Stimulated activated CD4-positive, alpha-beta T cell treated with anti-CD3 and anti-CD28 coated beads, Interleukin-2, amount 100 ng/mL, for 4 hours (primary cell): ENCODE measurements at places on chromosomes 13 and 19.

DNA sequence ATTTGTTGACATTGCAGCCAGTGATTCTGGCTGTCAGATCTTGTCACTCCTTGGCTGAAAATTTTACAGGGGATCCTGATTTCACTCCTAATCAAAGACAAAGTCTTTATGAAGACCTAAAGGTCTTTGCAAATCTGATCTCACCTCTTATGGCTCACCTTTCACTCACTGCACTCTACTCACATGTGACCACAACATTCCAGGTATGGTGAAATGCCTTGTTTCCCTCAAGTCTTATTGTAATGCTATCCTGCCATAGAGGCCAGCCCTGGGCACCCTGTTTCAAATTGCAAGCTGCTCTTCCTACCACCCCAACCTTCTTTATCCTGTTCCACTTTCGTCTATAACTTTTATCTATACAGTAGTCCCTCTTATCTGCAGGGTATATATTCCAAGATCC is 200.1 kb downstream of the NDFIP2 start:
- no peak for DNase-seq

DNA sequence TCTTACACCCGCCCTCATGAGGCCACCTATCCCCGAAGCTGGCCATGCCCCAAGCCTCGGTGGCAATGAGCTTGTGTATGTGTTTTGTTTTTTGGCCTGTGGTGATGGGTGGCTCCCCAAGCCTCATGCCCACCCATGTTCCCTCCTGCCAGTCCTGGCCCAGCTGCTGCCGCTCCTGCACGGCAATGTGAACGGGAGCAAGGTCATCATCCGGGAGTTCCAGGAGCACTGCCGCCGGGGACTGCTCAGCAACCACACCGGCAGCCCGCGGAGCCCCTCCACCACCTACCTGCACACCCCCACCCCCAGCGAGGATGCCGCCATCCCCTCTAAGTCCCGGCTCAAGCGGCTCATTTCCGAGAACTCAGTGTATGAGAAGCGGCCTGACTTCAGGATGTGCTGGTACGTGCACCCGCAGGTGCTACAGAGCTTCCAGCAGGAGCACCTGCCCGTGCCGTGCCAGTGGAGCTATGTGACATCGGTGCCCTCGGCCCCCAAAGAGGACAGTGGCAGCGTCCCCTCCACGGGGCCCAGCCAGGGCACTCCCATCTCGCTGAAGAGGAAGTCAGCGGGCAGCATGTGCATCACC is 24.6 kb downstream of the UBXN6 start:
- no peak for DNase-seq

GRCh38 chr13:66207610-66208009 is 1022.5 kb downstream of the PCDH9 start:
- no peak for DNase-seq

- no peak for DNase-seq
Measured at GRCh38 chr19:32676186-32676894, 692 bp downstream of the RGS9BP start.

GRCh38 chr13:86155756-86156155 is 356.5 kb upstream of the SLITRK6 start:
- DNase-seq: no peak

- DNase-seq: no peak
Measured at GRCh38 chr13:71864986-71865873, 1.8 kb downstream of the DACH1 start.

GRCh38 chr13:76944456-76944855 is 3.9 kb upstream of the ACOD1 start:
- DNase-seq: no peak

GRCh38 chr13:93674337-93674755 is 447.7 kb downstream of the GPC6 start:
- no peak for DNase-seq

DNA sequence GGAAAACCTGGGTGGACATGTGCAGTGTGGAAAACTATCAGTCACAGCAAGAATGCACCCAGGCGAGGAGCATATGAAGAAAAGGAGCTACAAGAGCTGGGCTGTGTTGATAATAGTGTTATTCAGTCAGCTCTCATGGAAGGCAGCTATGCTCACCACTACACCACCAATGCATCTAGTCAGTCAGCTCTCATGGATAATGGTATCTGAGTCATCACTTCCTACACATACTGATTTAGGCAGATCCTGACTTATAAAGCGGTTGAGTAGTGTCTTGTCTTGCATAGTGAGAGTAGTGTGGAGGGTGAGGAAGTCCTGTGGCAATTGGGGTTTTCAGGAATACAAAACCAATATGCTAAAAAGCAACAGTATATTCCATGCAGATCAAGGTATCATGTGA is 9.1 kb upstream of the ZNF160 start:
- no peak for DNase-seq

GRCh38 chr19:48511321-48511731 is 309 bp downstream of the LMTK3 start:
- no peak for DNase-seq

GRCh38 chr13:80469853-80470381 is 129.0 kb upstream of the SPRY2 start:
- no peak for DNase-seq

GRCh38 chr13:78100486-78100885 is 181.9 kb upstream of the EDNRB start:
- DNase-seq: no peak

GRCh38 chr19:2756921-2757881 is 17.4 kb upstream of the SLC39A3 start:
- no peak for DNase-seq

- no peak for DNase-seq
Measured at GRCh38 chr13:83975655-83976165, 93.4 kb upstream of the SLITRK1 start.

GRCh38 chr13:63595811-63596210 is 2180.2 kb upstream of the PCDH20 start:
- DNase-seq: no peak

- no peak for DNase-seq
Measured at GRCh38 chr13:44117816-44118215, 238.1 kb downstream of the LACC1 start.

GRCh38 chr19:49954933-49955332 is 6.0 kb downstream of the SIGLEC11 start:
- no peak for DNase-seq

GRCh38 chr19:48867123-48867745 is 1.2 kb downstream of the PLEKHA4 start:
- DNase-seq: no peak
